T-helper 1 cell (primary cell): ENCODE measurements at places on chromosomes 16 and 17.

GRCh38 chr16:31869511-31870201 is 4.0 kb upstream of the ZNF267 start:
- peak; percentile 68 for DNase-seq

- no peak for DNase-seq
Observed at GRCh38 chr17:39485555-39485954, 24.3 kb downstream of the CDK12 start.

GRCh38 chr17:27384261-27384701 is 72.0 kb upstream of the KSR1 start:
- no peak for DNase-seq

GRCh38 chr17:50364715-50365114 is 8.3 kb downstream of the MRPL27 start:
- no peak for DNase-seq

DNA sequence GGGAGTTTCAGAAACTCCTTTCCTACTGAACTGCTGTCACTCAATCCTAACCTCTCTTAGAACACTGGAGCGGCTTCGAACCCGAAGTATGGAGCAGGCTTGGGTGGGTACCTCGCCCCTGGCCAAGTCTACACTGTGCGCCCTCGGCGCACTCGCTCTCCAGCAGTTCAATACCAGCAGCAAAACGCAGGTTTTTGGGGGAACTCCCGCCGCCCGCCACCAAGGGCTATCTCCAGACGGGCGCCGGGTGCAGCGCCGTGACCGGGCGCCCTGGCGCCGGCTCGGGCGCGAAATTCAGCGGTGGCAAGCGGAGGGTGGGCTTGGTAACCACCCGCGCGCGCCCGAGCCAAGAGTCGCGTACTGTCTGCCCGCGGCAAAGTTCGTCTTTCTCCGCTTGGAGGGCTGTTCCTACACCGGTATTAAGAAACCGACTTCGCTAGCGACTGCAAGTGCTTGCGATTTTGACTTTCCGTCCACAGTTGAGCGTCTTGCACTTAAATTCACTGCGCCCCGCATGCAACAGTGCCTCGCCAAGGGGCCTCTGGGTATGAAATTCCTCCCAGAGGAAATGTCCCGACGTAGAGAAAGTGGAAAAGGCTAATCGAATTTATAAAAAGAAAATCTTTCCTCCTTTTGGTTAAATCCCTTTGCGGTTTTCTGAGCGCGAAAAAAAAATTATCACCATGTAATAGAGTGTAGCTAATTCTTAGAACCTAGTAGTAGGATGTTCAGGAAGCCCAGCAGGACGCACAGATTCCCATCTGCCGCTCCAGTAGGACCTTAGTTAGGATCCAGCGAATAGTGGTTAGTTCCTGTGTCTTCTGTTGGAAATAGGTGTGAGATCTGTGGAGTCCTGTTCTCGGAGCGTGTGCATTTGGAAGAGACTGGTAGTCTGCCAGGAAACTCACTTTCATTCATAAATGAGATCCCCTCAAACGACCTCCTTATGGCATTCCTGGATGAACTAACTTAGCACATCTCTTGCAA is 5.0 kb upstream of the SALL1 start:
- no peak for DNase-seq
